Stimulated activated naive CD4-positive, alpha-beta T cell treated with Interleukin-2 at 50 U/mL for 16 hours (primary cell): ENCODE measurements at places on chromosomes 13 and 19.

DNA sequence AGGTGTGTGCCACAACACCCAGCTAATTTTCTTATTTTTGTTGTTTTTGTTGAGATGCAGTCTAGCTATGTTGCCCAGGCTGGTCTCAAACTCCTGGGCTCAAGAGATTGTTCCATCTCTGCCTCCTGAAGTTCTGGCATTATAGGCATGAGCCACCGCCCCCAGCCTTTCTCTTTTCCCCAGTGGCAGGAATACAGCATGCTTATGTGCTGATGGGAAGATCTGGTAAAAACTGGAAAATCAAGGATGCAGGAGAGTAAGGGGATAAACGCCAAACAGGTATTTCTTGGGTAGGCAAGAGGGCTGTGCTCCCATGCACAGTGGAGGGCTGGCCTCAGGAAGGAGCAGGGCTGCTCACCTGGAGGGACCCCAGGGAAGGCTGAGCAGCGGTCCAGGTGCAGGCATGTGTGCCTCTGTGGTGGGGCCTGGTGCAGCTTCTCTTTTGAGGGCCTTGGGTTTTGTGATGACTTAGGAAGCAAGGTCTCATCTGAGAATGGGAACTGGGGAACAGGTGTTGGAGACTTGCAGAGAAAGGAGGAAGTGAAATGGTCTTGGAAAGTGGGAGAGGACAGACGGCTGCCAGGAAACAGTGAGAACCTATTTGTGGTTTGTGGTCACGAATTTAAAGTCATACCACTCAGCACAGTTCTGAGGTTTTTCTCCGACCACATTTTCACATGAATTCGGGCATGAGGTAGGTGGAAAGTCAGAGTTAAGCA lies 106.5 kb downstream of the TEX26 start:
- no peak for DNase-seq

DNA sequence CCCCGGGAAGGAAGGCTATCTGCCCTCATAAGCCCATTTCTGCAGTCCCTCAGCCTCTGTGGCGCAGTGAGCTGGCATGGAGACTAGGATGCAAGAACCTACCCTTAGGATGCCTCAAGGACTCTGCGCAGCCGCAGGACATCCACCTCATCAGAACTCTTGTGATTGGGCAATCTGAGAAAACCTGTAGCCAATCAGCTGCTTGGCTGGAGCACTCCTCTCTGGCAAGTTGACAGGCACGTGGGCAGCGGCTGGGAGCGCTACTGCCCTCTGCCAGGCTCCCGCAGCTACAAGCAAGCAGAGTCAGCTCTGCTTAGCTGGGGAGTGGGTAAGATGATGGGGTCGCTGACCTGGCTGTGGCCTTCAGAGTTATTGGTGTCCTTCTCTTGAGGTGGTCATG lies 1.5 kb upstream of the ECSIT start:
- peak; percentile 29 for DNase-seq

- no peak for DNase-seq
Measured at GRCh38 chr13:85163063-85163462, 636.2 kb downstream of the SLITRK6 start.

DNA sequence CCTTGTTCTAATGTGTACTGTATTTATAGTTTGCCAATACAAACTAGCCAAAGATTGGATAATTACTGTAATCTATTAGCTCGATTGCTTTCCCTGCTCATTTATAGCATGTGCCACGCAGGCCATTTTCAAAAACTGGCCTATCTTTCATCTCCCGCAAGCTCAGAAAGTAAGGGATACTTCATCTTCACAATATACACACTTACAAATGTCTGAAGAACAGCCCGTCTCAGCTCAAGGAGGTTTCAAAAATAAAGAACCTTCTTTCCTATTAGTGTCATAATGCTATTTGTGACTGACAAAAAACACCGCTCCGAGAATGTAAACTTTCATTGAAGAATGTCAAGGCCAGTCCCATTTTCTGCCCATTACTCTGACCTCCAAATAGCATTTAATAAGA lies 306.4 kb upstream of the ZNF507 start:
- no peak for DNase-seq

GRCh38 chr19:3162418-3163229 lies 15.9 kb upstream of the S1PR4 start:
- DNase-seq, result no peak

- DNase-seq, result no peak
Measured at GRCh38 chr19:16637535-16637934, 9.5 kb upstream of the MED26 start.

DNA sequence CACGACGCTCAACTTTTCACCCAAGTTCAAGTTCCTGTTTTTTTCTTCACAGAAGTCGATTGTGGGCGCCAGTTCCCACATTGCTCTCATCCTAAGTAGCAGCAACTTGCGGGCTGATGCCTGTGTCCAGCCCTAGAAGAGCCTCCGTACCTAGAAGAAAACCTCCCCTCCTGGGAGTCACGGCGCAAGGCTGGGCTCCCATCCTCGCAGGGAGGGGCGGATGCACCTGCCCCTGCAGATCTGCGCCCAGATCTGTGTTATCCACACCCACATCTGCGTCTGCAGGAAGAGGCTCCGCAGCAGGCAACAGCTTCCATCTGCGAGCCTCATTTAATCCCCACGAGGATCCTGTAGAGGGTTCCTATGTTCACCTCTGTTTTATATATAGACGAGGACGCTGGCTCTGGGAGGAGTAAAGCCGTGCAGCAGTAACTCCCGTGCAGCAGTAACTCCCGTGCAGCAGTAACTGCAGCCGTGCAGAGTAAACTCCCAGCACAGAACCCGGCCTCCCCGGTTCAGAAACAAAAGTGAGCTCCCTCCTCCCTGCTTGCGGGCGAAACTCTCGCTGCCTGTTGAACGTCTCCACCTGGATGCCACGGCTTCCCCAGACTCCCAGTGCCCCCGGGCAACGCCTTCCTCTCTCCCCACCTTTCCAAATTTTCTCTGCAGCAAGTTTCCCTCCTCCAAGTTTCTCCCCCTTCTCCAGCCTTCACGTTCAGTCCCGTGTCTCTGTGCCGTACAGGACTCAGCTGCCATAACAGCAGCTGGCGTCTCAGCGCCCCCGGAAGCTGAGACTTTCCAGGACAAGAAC lies 23.5 kb upstream of the LAIR1 start:
- peak; percentile 24 for DNase-seq

GRCh38 chr19:47901370-47901769 lies 15.3 kb upstream of the SULT2A1 start:
- DNase-seq, result no peak

DNA sequence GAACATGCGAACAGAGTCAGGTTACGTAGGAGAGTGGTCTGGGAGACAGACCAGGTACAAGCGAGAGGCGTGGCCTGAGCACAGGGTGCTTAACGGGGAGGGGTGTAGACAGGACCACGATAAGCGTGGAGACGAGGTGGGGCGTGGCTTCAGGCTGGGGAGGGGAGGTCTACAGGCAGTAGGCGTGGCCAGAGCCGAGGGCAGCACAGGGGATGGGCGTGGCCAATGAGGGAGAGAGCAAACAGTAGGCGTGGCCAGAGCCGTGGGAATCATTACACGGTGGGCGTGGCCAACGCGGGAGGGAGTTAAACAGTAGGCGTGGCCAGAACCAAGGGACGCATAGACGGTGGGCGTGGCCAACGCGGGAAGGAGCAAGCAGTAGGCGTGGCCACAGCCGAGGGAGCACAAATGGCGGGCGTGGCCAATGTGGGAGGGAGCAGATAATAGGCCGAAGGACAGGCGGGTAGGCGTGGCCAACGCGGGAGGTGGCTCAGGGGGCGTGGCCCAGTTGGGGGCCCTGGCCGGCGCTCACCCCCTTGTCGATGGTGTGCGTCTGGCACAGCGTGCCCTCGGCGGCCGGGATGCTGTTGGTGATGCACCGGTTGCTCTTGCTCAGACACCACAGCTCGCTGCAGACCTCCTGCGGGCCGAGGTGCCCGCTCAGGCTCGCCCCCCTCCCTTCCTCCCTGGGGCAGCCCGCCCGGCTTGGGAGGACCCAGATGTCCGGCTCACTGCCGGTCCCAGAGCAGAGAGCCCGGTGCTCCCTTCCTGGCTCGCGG lies 15.2 kb upstream of the MYO1F start:
- DNase-seq, result peak; percentile 95

DNA sequence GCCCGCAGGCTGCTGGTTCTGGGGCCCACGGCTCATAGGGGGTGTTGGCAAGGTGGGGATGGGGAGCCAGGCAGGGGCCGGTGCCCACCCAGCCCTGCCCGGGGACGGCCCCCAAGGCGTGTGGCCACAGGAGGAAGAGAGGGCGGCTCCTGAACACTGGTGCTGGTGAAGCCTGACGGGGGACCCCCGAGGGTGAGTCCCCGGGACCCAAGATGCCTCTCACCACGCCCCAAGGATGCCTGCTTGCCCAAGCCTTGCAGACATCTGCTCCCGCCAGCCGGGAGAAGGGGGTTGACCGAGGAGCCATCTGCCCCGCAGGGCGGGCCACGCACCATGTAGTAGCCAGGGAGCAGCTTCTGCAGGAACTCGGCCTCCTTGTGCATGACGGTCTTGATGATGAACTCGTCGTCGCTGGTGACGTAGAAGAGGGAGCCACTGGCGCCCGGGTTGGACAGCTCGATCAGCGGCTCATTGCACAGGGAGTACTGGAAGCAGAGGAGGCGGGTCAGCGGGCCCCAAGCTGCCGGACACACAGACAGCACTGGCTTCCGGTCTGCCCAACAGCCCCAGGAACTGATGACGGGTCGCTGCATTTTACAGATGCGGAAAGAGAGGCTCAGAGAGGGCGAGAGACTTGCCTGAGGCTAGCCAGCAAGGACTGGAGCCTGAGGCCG lies 29.6 kb upstream of the CACTIN start:
- no peak for DNase-seq

DNA sequence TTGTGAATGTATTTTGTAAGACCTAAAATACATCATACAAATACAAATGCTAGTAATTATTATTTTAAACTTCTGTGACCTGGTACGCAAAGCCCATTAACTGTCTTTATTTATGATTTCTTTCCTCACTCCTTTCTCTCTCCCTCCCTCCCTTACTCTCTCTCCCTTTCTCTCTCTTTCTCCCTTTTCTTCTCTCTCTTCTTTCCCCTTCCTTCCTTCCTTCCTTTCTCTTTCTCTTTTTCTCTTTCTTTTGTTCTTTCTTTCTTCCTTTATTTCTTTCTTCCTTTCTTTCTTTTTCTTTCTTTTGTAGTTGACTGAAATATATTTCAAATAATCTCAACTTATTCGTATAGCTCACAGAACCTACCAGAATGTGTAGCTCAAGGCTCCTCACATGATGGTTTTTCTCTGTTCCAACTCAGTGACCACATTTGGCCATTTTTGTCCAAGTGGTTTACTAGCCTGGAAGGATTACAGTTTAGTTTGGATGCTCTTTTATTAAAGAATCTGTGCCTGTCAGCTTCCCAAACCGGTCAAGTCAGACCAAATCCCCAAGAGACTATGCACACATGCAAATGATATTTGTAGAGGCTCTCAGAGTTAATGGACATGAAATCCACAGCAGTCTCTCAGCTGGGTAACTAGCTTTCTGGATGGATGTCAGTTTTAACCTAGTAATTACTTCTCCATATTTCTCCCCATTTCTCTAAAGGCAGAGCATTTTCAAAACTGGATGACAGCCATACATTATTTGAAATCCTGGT lies 71.7 kb downstream of the POSTN start:
- DNase-seq, result no peak

- DNase-seq, result no peak
Measured at GRCh38 chr13:112730157-112730671, 40.4 kb downstream of the ATP11A start.

DNA sequence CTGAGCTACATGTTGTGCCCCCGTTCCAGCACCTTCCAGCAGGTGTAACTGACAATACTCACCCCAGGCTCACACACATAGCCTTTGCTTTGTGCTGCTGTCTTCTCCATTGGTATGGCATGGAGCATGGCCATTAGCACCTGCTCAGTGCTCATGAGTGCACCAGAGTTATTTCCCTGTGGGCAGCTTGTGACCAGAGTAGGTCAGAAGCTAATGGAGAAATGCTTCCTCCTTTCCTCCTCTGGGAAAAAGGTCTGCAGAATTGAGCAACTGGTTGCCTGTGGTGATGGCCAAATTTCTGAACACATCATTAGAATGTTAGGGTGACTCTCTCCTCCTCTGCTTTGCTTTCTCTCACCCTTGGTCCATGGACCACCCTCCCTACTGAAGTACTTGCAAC lies 344.5 kb upstream of the TMTC4 start:
- no peak for DNase-seq

DNA sequence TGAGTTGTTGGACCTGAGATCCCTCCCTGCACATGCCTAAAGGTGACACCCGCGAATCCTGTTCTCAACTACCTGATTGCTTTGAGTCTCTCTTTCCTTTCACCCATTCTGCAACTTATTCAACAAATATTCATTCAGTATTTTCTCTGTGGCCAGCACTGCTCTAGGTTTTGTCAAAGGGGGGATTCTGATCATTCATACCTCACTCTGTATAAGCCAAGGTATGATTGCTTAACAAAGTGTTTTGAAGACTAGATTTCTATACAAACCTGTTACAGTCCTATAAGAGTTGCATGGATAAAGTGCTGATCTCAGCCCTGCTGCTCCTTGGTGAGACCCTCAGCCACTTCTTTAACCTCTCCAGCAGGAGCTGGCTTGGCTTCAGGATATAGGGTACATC lies 409.7 kb downstream of the KCNRG start:
- no peak for DNase-seq

DNA sequence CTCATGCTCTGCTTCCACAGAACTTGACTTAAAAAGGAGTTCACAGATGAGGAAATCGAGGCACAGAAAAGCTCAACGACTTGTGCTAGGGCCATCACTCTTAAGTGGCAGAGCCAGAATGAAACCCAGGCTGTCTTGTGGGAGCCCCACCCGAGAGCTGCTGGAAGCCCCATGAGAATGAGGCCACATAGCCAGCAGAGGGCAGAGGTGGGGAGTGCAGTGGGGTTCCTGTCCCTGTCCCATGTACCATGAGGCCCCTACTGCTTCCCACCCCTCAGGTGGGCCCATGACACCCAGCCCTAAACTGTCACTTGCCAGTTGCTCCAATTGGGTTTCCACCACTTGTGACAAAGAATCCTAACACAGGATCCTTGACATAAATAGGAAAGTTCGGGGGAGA lies 175.9 kb downstream of the IRS2 start:
- DNase-seq, result no peak

DNA sequence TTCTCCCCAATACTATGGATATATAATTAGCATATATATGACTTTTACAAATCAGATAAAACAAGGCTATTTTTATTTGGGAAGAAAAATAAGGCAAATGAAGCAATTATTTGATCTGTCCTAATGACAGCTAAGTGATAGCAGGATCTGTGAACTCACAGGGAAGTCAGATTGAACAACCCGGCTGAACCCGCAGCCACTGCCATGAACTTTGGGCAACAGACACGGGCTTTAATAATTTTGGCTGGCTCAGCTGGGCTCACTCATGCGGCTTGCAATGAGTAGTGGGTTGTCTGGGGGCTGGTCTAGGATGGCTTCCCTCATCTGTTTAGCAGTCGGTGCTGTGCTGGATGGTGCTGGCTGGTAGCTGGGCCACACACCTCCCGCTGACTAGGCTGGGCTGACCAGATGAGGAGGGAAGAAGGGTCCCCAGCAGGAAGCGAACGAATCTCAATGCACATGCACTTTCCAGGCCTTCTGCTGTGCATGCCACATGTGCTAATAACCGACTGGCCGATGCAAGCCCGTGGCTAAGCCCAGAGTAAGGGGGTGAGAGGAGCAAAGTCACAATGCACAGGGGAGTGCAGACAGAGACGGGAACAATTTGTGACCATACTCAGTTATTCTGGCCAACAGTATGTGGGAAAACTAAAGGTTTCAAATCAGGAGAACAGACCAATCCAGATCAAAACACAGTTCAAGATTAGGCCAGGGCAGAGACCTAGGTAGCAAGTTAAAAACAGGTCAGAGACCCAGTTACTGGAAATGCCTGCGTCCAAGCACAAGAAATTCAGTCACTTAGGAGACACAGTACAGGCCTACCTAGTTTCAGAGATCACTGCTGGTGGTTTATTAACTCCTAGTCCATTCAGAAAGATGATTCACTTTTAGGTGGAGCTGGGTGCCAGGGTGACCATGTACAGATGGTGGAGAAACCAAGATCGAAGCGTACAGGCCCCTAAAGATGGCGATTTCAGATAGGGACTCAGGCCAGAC lies 22.3 kb downstream of the CRYL1 start:
- no peak for DNase-seq
